ENCODE measurements at places on chromosomes 13 and 19.

DNA sequence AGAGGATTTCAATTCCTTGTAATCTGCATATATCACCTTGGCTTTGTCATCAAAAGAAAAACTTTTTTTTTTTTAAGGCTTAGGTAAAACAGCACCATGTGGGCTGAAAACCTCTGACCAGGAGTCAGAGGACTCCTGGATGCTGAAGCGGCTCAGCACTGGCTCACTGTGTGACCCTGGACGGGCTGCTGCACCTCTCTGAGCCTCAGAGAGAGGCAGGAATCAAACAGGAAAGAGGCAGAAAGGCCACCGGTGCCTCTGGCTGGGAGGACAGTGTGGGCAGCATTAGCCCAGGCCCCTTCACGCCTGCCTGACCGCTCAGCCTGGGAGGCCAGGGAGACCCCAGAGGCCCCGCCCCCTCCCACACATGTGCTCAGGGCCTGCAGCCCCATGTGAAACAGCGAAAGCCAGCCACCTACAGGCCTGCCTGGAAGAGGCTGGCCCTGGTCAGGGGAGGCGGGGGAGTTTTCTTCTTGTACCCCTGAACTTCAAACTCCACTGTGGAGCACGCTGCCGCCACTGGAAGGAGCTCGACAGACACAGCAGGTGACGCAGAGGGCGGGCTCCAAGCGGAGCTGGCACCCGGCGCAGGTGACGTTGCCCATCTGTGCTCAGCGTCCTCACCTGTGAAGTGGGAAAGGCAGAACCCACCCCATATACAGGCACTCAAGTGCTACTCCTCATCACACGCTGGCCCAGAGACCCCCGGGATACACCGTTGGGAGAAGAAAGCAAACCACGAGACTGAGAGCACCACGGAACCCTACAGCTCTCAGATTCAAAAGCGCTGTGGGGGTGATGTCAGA, 39.7 kb downstream of the MLLT1 start:
- no peak for DNase-seq

DNA sequence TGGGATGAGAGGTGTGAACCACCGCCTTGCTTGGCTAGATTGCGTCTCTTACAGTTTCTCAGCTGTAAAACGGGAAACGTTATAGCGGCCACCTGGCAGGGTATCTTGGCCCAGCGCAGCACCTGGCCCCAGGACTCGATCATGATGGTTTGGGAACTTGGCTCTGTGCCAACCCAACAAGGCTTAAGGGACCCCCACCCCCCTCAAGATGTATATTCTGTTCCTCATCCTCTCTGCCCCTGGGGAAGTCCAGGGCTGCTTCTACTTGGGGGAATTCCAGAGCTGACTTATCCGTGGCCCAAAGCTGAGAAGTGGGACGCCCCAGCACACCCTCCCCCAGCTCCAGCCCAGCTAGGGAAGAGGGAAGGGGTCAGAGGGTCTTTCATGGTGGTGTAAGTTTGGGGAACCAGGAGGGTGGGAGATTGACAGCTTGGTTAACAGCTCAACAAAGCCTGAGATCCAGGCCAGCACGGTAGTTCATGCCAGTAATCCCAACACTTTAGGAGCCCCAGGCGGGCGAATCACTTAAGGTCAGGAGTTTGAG, 695 bp downstream of the ICAM1 start:
- DNase-seq = no peak

DNA sequence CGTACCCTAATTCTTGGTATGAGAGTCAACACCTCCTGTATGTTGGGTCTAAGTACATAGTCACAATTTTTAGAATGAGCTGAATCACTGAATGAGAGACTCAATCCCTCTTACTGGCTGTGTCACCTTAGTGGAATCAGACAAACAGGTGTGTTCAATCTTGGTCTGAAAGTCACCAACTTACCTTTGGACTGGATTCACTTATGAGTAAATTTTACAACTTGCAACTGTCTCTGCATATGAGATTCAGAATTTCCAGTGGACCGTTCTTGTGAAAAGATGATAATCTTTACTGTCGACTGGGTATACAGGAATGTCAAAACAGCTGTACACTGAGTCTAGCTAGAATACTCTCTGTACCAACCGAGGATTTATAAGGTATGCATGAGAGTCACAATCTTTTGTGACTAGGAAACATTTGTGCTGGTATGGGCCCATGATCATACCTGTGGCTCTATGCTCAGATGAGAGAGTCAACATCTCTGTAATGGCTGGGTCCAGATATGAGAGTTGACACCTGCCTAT, 5.9 kb upstream of the ZNF91 start:
- DNase-seq = no peak

GRCh38 chr13:102657630-102658029, 37.2 kb downstream of the METTL21C start:
- no peak for DNase-seq

- DNase-seq = no peak
Measured at GRCh38 chr13:104553186-104553585, 1487.0 kb upstream of the SLC10A2 start.

GRCh38 chr19:40690693-40691420, 406 bp upstream of the NUMBL start:
- peak; percentile 84 for DNase-seq

- DNase-seq = no peak
Measured at GRCh38 chr19:15529774-15530372, 21.5 kb downstream of the CYP4F22 start.
